ENCODE measurements at places on chromosomes 2 and 18.

DNA sequence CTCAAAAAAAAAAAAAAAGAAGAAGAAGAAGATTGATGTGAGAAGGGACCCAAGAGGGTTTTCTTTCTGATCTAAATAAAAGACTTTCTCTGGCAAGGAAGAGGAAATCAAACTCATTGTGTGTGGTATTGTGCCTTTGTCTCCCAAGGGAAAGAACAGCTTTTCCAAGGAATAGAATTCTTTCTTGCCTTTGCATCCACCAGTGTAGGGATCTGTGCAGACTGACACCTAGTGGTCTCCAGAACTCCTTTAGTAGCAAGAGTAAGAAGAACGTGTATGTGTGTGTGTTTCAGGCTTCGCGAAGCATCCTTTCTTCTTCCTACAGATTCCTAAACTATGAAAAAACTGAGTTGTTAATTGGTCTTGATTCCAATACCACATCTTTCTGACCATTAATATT is 33.5 kb upstream of the CRIM1 start:
- DNase-seq = no peak

GRCh38 chr18:56505293-56505692 is 133.1 kb downstream of the TXNL1 start:
- DNase-seq = no peak

DNA sequence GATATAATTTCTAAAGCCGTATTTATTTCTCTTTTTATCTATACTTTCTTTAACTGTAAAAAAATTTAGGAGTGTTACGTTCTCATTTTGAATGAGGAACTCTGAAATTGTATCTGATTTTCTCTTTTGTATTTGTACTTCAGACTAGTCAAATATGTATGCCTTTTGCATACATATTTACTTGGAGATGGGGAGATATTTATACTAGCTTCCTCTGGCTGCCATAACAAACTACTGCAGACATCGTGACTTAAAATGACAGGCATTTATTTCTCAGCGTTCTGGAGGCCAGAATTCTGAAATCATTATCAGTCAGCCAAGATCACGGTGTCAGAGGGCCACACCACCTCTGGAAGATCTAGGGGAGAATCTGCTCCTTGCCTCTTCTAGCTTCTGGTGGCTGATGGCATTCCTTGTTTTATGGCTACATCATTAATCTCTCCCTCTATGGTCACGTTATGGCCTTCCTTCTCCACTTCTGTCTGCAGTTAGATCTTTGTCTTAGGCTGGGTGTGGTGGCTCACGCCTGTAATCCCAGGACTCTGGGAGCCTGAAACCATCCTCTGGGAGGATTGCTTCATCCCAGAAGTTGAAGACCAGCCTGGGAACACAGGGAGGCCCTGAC is 8.2 kb downstream of the LCLAT1 start:
- no peak for DNase-seq

DNA sequence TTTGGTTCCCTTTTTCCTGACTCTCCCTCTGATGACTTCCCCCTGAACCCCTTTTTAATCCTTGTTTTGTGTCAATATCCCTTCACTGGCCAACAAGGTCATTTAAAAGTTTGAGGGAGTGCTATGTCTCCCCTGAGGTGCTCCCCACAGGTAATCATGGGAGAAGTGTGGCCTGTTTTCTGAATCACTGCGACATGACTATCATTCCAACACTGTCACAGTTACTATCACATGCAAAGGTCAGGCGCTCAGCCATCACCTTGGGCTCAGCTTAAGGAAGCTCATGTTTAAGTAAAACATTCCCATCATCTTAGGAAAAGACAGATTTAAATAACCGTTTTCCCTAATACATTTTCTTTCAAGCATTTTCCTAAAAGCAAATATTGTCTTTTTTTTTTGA is 20.9 kb upstream of the ACAA2 start:
- no peak for DNase-seq

DNA sequence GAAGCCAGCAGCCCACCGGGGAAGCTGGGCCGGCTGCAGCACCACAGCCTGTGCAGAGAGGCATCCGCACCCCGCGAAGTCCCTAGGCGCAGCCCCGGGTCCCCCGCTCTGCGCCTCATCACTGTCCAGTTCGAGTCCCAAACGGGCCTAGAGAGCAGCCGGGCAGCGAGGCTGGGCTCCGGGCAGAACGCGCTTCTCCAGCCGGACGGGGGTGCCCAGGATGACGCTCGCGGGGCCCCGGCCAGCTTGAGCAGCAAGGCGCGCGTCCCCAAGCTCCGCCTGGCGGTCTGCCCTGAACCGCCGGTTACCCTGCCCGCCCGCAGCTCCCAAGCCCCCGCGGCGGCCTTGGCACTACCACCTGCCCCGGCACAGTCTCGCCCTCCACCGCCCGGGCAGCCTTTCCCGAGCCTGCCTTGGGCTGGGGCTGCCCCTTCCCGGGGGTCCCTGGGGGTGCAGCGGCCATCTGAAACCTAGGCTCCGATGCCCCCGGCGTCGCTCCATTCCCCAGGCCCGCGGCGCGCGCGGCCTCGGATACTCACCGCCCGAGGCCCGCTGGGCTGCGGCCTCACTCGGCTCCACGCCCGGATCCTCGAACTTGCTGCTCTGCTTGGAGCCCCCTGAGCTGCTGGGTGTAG is 591 bp downstream of the SLC16A14 start:
- DNase-seq = peak; percentile 51

DNA sequence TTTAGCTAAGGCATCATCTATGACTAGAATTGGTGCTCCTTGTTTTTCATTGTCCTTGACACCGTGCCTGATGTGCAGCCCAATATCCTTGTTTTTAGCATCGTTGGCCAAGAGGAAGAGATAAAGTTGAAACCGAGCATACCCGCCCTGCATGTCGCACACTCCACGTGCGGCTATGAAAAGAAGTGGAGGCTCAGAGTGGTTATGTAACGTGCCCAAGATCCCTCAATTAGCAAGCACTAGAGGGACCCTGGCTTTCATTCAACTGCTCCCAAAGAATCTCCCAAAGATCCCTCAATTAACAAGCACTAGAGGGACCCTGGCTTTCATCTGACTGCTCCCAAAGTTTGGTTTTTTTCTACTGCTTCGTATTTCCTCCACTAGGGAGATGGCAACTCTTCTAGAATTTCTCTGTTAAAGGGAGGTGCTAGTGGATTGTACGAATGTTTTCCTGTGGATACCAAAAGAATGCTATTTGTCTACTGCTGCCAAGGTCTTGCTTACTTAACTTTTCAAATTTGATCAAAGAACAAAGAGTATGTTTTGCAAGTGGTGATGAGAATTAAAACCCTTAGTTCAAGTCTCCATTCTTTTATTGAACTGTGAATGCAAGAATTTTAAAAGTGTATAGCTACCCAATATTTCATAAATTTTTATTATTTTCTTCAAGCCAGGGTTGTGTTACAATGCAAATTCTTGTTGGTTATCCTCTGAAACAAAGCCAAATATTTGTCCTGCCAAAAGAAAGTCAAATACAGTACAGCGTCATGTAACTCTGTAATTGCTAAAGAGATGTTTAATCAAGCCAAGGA is 92.1 kb downstream of the AOX1 start:
- DNase-seq = no peak

DNA sequence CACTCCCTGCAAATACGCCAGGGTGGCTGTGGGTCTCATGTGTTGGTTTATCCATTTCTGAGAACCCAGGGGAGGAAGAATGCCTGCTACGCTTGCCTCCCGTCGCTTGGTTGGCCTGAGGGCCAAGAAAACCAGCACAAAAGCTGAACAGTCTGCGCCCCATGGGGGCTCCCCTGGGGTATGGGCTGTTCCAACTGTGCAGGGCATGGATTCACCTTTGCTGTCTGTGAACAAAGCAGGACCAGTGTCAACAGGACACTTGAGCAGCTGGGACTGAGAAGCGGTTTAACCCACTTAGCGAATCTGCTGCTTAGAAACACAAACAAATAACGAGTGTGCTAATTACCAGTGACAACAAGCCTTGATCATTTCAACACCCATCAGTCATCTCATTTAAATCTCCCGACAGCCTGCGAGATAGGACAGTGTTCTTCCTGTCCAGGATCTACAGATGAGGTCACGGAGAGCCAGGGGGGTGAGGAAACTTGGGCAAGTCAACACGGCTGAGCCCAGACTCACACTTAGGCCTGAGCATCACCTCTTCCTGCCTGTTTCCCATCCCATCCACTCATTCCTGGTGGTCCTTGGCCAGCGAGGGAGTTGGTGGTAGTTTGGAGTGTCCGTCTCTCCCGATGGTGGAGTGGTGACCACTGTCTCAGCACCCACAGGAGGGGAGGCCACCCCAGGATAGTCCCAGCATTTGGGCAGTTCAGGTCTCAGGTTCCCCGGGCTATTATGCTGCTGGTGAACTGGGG is 111.6 kb upstream of the HAAO start:
- no peak for DNase-seq

DNA sequence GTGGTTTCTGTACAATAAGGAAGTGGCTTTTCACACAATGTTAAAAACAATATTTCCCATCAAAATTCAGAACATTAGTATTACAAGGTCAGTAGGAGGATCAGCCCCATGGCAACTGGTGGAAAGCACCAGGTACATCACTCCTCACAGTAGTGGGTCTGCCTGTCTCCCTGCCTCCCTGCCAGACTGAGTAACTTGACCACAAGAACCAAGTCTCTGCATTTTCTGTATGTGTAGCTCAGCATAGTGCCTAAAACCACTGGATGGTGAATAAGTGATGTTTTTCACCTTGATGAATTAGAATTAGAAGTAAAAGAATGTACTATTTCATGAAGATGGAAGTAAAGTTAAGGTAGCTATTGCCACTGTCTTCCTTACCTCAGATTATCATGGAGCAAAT is 4.1 kb upstream of the WDR7 start:
- no peak for DNase-seq

DNA sequence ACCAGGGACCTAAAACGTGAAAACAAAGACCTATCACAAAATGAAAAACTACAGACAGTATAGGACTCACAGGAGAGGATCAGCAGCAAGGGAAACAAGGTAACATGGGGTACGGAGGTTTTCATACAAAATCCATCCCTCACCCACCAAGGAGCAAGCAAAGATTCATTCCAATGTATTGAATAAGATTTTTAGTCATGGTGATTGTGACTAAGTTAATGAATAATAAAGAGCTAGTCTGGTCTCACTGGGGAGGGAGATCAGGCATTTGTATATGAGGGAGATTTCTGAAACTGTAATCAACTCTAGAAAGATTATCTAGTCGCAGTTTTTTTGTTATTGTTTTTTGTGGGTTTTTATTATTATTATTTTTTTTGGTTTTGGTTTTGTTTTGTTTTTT is 336.5 kb upstream of the MMADHC start:
- no peak for DNase-seq

- no peak for DNase-seq
Measured at GRCh38 chr18:36711813-36712444, 116.9 kb downstream of the TPGS2 start.

GRCh38 chr18:7789856-7790552 is 222.9 kb downstream of the PTPRM start:
- no peak for DNase-seq

- no peak for DNase-seq
Measured at GRCh38 chr2:24969784-24970183, 2.0 kb downstream of the DNAJC27 start.

DNA sequence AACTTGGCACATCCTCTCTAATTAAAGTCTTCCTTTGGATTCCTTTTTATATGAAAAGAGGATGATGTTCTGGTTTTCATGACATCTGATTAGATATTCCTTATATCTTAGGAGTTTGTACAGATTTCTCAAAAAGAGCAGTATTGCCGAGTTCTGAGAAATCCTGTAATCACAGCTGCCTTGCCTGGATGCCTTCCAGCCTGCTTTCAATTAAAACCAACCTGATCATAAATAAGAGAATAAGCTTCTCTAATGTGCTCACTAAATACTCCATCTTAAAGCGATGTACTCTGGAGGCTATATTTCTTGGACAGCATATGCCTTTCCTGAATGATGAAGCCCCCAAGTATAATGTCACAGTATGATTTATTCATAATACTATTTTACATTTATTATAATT is 1203.8 kb upstream of the PIK3C3 start:
- DNase-seq = no peak

DNA sequence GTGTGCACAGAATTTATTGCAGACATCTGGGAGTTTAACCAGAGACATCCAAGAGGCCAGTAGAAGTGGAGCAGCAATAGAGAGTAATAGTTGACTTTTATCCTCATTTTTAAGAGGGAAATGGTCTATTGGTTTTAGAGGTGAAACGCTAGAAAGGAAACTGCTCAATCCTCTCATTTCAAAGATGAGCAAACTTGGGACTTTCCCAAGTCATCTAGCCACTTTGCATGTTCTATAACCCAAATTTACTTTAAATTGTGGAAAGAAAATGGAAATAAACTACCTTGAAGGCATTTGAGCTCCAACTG is 601.7 kb downstream of the ARHGAP15 start:
- DNase-seq = no peak

- DNase-seq = no peak
Measured at GRCh38 chr2:31055938-31056337, 82.3 kb downstream of the GALNT14 start.

GRCh38 chr2:23537991-23538390 is 153.0 kb downstream of the KLHL29 start:
- DNase-seq = no peak

Data from CD4-positive, alpha-beta T cell treated with Interleukin-17A for 4 hours (primary cell).